ENCODE measurements at places on chromosomes 5 and 9. TPM values are rescaled to one million over a fixed set of nuclear protein-coding genes. Genes with fewer than 3 reads are reported as not detected.

- no peak for DNase-seq
Measured at GRCh38 chr5:115963566-115963965, 1.3 kb downstream of the LVRN start.

DNA sequence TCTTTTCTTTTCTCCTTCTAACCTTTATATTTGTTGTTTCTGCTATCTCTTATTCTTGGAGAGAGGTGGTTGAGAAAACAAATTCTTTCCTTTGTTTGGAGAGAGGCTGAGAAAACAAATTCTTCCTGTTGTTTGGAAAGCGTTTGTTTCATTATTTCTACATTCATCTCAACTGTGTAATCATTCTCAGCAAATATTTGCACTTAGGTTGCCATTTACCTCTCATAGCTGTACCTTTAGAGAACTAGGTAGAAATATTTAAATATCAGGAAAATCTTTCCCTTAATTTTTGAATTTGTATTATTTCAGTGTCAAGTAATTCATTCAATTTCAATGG, 1824.4 kb upstream of the CDH9 start:
- no peak for DNase-seq

DNA sequence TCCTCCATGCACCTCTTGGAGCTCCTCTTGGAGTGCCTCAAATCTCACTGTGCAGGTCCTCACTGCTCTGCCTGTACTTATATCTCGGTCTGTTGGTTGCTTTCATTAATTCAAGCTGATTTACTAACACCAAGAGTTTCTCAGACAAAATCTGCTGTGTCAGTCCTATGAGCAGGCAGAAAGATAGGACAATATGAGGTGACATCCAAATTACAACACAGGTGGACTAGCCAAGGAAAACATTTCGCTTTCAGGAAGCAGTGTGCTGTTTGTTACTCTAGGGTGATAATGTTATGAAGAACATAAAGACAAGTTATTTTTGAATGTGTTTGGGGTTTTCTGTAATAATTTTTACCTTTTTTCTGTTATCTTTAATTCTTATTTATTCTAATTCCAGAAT, 264.1 kb upstream of the ANKH start:
- no peak for DNase-seq

- no peak for DNase-seq
Measured at GRCh38 chr5:79171635-79172245, 60.1 kb downstream of the BHMT start.

The EIF4EBP3 gene
- total RNA-seq: 31.7 TPM

The MAMDC2 gene
- 1.9 TPM for total RNA-seq
